ENCODE measurements at places on chromosomes 3 and 15. TPM values are rescaled to one million over a fixed set of nuclear protein-coding genes. Genes with fewer than 3 reads are reported as not detected.

NRROS gene
- 1.2 TPM for total RNA-seq

RBMS3 gene
- 36.3 TPM for total RNA-seq

SMAD6 gene
- 1.8 TPM for total RNA-seq

KCNMB3 gene
- 3.4 TPM for total RNA-seq

TGM5 gene
- total RNA-seq: 4.4 TPM

GRCh38 chr3:194536871-194537637 is 50.3 kb upstream of the ATP13A3 start:
- ATAC-seq: no peak

DNA sequence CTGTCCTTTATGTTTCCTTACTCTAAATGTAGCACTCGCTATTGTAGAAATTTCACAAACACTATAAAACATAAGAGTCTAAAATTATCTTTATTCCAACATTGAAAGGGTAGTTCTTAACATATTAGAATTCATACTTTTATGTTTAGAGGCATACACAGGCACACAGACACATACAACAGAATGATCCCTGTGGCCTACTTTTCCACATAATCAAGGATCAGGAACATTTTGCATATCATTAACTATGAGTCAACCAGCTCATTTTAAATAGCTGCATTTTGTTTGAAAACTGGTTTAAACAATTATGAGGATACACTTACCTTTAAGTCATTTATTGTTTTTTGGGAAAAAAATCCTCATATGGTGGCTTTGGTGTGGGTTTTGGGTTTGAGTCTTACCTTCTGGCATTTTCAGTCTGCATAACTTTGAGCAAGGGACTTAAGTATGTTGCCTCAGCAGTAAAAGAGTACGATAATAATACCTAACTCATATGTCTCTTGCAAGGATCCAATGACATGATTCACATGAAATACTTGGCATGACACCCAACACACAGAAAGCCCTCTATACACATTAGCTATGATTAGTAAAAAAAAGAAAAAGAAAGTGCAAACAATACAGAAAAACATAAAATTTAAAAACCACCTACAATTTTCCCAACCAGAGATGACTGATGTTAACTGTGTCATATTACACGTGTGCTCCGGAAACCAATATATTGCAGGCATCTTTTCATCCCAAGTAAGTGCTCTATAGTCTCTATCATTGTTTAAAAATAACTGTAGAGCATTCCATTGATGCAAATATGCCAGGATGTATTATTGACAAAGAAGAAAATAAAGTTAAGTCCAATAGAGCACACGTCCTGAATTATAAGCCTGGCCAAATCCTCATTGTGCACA is 213.1 kb upstream of the ADAMTS9 start:
- no peak for ATAC-seq

- ATAC-seq: no peak
Measured at GRCh38 chr3:100046986-100047385, 67.3 kb downstream of the FILIP1L start.

DNA sequence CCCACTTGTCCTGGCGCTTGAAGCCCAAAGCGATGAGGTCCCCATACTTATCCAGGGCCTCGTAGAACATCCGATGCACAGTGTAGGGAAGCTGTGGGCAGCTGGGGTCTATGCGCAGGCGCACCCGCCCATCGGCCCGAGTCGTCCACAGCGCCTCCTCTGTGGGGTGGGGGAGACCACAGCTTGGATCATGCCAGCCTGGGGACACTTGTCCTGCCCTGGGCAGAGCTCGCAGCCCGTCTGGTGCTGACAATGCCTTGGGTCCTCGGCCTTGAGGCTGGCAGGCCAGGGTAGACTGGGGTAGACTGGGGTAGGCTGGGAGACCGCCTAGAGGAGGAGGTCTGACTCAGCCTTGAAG is 39.8 kb downstream of the ACSBG1 start:
- ATAC-seq: no peak

GRCh38 chr3:162629372-162629771 is 1132.8 kb downstream of the OTOL1 start:
- ATAC-seq: no peak

- ATAC-seq: no peak
Measured at GRCh38 chr3:60523536-60523935, 727.7 kb downstream of the FHIT start.
